Regular cardiac myocyte (primary cell): ENCODE measurements at places on chromosomes 5 and 9. TPM values are rescaled to one million over a fixed set of nuclear protein-coding genes. Genes with fewer than 3 reads are reported as not detected.

The C5orf52 gene
- not detected in 2 replicates for total RNA-seq

The CDH6 gene
- 125 and 140 TPM in 2 replicates for total RNA-seq

The FCN1 gene
- total RNA-seq: not detected in 2 replicates

The ERAP2 gene
- 4.4 and 4.8 TPM in 2 replicates for total RNA-seq

The TMC1 gene
- under 0.01 TPM in 1 of 2 replicates, not detected in the other for total RNA-seq

The SAXO1 gene
- total RNA-seq: under 0.01 TPM in 1 of 2 replicates, not detected in the other

The ROPN1L gene
- 0.28 and 0.38 TPM in 2 replicates for total RNA-seq

The SPINK13 gene
- not detected in 2 replicates for total RNA-seq

The PDLIM4 gene
- total RNA-seq: 33.0 and 37.2 TPM in 2 replicates

The GFI1B gene
- not detected in 2 replicates for total RNA-seq

The ANKRD34B gene
- not detected in 2 replicates for total RNA-seq
